ENCODE measurements at places on chromosomes 16 and 17. TPM values are rescaled to one million over a fixed set of nuclear protein-coding genes. Genes with fewer than 3 reads are reported as not detected.
A peak's percentile ranks its signal among the peaks of the same experiment; 100 is the strongest.

The ATAD5 gene
- 4.5 TPM for total RNA-seq

The MAPT gene
- total RNA-seq = 0.20 TPM

The ACE gene
- 2.1 TPM for total RNA-seq

The KRTAP4-16 gene
- not detected for total RNA-seq

The SLC35G3 gene
- not detected for total RNA-seq

The RAB34 gene
- total RNA-seq = 27.3 TPM

The DHX40 gene
- total RNA-seq = 50.1 TPM

DNA sequence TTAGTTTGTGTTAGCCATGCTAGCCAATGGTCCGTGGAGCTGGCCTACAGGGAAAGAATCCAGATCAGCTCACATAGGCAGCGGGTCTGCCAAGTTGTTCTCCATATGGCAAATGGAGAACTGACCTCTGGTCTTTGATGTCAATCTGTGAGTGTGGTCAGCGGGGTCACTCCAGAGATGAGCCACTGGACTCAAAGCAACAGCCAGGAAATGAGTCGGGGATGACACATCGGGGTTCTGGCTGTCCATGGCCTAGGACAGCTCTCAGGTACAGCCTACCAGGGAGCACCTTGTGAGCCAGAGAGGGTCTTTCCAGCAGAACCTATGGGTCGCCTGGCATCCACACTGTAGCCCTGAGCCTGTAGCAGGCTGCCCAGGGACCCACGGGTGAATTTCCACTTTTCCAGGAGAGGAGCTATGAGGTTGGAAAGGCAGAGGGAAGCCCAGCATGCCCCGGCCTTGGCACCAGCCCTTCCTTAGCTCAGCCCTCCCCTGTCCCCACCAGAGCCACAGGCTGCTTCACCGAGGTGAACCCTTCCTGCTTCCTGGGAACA is 203.0 kb upstream of the TNRC6C start:
- peak; percentile 50 for DNase-seq

GRCh38 chr17:17706140-17707060 is 25.1 kb downstream of the RAI1 start:
- no peak for DNase-seq

GRCh38 chr17:68013385-68013784 is 17.1 kb upstream of the C17orf58 start:
- no peak for DNase-seq

GRCh38 chr17:8896087-8896486 is 28.6 kb upstream of the PIK3R6 start:
- DNase-seq = no peak

DNA sequence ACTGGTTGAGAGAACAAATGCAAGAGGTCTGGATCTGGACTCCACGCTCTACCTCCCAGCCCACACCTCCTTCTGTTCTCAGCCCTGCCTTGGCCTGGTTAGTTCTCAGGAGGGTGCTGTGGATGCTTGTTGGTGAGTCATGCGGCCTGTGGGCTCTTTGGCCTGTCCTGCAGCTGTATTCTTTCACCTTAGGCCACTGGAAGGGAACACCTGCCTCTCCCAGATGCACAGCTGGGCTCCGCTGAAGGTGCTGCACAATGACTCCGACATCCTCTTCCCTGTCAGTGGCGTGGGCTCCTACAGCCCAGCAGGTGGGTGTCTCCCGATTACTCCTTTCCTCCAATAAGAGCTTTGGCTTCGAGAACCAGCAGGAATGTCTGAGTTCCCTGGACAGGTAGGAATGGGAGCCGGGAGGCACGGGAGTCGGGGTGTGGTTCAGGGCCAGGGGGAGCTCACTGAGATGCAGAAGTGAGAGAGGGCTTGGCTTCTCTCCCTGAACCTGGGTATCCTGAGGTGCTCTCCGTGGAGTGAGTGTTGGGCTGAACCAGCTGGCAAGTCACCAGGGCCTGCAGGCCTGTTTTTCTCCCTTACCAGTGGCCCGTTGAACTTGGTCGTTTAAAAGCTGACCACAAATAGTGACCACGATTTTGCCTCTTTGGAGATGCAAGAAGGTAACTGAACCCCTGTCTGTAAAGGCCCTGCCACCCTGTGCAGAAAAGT is 85.0 kb downstream of the SNX29 start:
- peak; percentile 79 for DNase-seq

DNA sequence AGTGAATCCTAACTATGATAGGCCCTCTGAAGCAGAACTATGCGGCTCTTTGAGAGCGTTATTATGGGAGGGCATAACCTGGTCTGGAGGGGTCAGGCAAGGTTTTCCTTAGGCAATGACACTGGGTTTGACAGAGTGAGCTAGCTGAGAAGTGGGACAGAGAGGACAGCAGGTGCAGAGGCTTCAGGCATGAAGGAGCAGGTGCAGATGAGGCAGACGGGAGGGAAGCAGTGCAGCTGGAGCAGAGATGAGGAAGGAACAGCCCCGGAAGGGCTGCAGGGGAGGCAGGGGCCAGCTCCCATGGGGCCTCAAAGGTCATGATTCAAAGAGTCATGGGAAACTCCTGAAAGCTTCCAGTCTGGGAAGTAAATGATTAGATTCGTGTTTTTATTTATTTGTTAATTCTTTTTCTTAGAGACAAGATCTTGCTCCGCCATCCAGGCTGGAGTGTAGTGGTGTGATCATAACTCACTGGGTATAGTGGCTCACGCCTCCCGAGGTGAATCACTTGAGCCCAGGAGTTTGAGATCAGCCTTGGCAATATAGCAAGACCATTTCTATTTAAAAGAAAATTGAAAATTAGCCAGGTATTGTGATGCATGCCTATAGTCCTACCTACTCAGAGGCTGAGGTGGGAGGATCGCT is 5.4 kb downstream of the MARCHF10 start:
- DNase-seq = no peak

- DNase-seq = peak; percentile 72
These were observed 9.7 kb downstream of the CHAD start for GRCh38 chr17:50458701-50459676.

- DNase-seq = no peak
These were observed 17.1 kb downstream of the CDH16 start for GRCh38 chr16:66901626-66902025.

DNA sequence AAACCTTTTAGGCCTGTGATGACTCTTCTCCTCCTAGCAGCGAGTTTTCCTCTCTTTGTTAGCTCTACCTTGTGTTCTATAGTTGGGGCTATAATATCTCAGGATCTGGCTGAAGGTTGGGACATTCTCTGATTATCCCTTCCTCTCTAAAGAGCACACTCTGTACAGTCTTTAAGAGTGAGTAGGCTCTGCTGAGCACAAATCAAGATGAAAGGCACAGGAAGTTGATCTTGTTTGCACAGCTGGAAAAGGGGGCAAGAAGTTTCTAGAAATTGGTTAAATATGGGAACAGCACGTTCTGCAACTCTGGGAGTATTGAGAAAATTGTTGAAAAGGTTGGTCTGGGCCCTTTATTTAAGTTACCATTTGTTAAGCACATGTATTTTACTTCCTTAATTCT is 240.9 kb downstream of the CDH11 start:
- no peak for DNase-seq

GRCh38 chr17:36812762-36813161 is 124.5 kb upstream of the LHX1 start:
- no peak for DNase-seq

GRCh38 chr17:61415374-61416210 is 15.9 kb downstream of the TBX2 start:
- DNase-seq = no peak

GRCh38 chr16:88497561-88498462 is 44.7 kb downstream of the ZFPM1 start:
- DNase-seq = no peak

DNA sequence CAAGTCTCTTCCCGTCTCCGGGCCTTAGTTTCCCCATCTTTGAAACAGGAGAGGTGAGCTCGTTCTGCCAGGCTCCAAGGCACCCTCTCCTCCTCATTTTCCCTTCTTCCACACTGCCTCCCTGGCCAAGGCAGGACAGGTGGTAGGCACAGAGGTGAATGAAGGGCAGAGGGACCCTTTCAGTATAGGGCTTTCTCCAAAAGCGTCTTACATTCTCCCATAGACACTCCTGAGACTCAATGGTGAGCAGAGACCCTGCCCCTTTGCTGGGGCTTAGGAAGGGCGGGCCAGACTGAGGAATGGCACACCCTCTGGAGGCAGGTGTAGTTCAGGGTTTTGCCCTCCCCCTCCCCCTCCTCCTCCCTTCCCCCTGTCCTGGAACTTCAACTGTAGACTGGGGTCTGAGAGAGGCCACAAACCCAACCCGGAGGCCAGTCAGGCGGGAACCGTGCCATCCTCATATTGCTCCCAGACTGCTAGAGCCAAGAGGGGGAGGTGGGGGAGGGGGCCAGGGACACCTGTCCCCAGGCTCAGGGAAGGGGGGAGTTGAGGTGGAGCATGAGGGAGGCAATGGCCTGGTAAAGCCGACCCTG is 1.9 kb downstream of the PLEKHH3 start:
- no peak for DNase-seq

DNA sequence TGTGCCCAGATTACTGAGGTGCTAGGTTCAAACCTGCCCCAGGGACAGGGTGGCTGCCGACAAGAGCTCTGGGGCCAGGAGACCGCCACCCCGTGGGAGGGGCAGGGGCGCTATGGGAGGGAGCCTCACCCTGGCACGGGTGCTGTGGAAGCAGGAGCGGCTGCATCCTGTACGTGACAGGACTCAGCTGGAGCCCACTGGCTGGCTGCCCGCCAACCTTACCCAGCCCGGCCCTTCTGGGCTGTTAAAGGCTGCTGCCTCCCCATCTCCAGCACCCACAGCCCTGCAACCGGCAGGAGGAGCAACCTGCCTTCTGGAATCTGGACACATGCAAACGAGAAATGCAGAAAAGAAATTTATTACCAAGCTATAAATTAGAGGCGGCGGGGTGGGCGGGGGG is 11.2 kb downstream of the PAM16 start:
- no peak for DNase-seq

DNA sequence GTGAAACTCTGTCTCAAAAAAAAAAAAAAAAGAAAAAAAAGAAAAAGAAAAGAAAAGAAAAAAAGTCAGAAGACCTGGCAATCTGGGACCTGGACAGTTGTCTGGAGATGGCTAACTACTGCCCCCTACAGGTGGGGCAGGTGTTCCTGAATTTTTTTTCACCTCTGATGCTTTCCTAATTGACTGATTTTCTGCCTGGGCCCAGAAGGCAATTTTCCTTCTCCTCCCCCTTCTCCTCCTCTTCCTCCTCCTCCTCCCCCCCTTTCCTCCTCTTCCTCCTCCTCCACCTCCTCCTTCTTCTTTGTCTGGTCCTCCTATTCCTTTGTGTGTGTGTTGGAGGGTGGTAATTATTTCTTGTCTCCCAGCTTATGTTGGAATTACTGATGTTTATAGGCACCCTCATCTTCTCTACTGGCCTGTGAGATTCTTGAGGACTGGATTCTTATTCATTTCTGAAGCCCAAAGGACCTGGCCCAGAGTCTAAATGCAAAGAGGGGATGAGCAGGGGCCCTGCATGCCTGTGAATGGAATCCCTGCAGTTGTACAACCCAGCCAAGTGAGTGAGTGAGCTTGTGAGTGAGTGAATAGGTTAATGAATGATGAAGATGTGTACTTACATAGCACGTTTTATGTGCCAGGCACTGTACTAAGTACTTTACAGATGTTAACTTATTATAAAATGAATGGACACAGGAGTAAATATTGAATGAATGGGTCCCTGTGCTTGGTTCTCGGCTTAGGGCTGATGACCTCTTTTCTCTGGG is 26.9 kb downstream of the IRX5 start:
- peak; percentile 33 for DNase-seq

Data from M059J (cell line).